Stimulated activated CD4-positive, alpha-beta T cell treated with anti-CD3 and anti-CD28 coated beads, Interleukin-2, amount 100 ng/mL, for 24 hours (primary cell): ENCODE measurements at places on chromosomes 2 and 18.
A peak's percentile ranks its signal among the peaks of the same experiment; 100 is the strongest.

DNA sequence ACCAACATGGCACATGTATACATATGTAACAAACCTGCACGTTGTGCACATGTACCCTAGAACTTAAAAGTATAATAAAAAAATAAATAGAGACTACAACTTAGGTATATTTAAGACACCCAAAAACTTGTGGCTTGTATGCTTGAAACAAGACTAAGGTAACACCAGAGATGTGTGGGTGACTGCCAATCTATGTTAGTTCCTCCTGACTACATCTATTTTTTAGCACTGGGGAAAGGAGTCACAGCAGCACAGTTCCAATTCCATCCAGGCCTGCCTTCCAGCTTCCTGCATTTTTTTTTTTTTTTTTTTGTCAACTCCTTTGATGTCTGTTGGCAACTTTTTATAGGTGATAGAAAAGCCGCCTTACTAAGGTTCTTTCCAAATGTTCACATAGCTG lies 18.2 kb downstream of the C2orf69 start:
- no peak for DNase-seq

DNA sequence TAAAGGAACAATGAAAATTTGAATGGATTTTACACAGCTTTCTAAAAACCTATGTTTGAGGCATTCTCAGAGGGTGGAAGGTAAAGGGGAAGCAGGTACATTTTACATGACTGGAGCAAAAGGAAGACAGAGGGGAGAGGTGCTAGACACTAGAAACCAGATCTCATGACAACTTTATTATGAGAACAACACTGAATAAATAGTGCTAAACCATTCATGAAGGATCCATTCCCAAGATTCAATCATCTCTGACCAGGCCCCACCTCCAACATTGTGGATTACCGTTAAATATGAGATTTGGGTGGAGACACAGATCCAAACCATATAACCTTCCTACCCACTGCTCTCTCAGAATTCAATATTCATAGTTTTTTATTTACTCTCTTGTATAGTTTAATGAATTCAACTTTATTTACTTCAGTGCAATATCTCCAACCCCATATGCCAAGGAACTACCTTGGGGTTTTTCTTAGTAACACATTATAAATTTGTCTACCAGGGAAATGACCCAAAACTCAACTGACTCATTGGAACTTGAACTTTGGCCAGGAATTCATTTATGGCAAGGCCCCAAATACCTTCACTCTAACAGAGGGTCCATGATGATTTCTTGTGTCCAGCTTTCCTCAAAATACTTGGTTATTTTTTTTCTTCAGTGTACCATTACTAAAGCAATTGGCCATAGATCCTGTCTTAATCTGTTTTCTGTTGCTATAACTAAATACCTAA lies 317.8 kb downstream of the GULP1 start:
- no peak for DNase-seq

- DNase-seq = no peak
Observed at GRCh38 chr18:13226533-13227144, 8.1 kb downstream of the LDLRAD4 start.

GRCh38 chr18:37289423-37289822 lies 276.2 kb downstream of the CELF4 start:
- no peak for DNase-seq

DNA sequence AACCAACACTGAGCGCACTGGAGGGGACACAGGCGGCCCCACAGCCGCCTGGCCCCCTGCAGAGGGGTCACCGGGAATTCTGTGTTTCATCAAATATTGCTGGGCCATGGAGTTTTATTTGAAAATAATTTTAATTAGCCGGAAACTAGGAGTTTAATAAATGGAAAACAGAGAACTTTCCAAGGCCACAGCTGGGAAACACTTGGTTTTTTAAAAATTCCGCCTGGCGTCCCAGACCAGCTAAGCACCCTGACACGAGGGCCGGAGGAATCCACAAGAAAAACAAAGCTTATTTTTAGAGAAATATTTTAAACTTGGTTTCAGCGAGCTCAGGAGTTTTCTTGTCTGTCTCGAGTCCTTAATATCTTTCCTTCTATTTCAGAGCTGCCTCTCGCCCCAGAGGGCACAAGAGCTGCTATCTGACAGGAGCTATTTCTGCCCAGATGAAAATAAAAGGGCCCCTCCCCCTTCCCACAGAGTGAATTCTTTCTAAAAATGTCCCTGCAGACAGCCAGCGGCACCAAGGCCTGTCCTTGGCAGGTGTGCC lies 8.2 kb downstream of the ZFP36L2 start:
- no peak for DNase-seq

DNA sequence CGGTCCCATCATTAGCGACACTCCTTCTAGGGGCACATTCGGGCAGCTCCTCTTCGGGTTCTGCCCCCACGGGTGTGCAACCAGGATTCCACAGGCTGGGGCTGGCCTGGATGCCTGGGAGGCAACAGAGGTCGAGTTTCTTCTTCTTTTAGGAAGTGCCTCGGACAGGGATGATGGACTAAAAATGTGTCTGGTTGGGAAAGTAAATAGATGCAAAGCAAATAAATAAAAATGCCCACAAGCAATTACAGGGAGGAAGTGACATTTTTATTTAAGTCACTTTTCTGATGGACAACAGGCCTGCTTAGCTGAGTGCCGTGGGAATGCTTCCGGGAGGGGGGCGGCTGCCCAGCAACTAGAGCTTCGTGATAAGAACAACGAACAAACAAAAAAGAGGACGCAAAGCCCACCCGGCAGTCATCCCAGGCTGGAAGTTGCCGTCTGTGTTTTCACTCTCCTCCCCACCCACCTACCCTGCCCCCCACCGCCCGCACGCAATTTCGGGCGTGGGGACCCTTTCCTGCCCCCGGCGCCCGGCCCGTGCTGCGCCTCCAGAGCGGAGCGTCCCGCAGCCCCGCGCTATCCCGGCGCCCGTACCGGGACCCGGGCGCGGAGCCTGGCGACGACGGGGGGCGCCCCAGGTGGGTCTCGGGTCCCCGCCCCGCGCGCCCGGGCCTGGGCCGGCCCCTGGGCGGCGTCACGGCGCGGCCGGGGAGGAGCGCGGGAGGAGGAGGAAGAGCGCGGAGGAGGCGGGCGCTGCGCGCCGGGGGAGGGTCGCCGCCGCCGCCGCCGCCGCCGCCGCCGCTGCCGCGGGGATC lies 412 bp upstream of the NCK2 start:
- peak; percentile 73 for DNase-seq
